ENCODE measurements at places on chromosomes 2 and 18.

- DNase-seq: no peak
These were observed 3.4 kb downstream of the NGEF start for GRCh38 chr2:233009661-233010060.

- no peak for DNase-seq
These were observed 17.4 kb upstream of the GAL3ST2 start for GRCh38 chr2:241759067-241759807.

DNA sequence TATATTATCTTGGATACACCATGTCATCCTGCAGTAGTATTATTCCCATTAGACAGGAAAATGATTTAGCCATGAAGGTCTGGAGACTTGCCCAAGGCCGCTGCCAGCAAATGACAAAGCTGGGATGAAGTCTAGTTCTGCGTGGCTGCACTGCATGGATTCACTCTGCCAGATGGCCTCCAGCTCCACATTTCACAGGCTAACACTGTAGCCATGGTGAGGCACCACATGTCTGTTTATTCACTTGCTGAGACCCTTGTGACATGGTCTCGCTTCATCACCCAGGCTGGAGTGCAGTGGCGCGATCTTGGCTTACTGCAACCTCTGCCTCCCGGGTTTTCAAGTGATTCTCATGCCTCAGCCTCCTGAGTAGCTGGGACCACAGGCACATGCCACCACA, 31.5 kb upstream of the SCG2 start:
- peak; percentile 67 for DNase-seq

DNA sequence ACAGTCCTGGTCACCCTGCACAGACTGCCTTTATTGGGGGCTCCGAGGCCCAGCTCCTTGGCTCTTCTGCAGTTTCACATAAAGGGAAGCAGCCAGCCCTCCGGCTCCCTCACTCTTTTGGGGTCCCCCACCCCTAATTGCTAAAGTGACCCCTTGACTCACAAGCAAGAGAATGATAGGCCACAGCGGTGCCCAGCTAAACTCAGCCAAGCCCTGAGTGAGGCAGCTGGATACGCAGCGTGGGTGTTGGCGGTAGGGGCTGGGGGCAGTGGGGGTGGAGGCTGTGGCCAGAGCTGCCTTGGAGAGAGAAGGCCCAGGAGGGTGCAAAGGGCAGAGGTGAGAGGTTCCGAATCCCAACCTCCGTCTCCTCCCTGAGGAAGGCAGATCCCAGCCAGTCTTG, 25.5 kb upstream of the ALPP start:
- no peak for DNase-seq

DNA sequence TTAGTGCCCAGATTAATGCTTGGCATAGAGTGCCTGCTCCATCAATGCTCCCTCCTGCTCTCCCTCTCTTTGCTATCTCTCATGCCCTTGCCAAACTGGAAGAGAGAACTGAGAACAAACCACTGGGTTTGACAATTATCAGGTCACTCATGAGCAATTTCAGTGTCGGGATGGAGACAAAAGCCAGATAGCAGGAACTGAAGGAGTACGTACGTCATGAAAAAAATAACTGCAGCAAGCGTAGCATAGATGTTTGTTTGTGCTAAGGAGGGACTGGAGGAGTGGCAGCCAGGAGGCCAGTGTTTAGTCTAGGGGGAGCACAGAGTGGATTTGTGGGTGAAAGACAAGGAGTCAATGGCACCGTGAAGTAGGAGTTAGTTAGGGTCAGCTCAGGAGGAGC, 113.3 kb downstream of the POLE4 start:
- no peak for DNase-seq

DNA sequence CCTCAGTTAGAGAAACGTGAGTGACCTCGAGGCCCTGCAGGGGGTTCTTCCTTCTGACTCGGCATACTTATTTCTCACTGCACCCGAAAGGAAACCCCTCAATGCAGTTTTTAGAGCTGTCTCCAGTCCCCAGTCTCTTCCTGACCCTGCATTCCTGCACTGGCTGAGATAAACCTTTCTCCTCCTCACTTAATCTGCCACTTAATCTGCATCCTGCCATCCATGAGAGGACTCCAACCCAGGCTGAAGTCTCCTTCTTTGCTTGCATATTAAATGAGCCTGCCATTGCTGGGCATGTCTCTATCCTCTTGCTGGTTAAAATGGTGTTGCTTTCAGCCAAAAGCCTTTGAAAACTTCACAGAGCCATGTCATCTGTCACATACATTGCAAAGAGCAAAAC, 125.6 kb upstream of the GATA6 start:
- no peak for DNase-seq

GRCh38 chr2:134932864-134933526, 14.4 kb downstream of the CCNT2 start:
- DNase-seq: no peak

DNA sequence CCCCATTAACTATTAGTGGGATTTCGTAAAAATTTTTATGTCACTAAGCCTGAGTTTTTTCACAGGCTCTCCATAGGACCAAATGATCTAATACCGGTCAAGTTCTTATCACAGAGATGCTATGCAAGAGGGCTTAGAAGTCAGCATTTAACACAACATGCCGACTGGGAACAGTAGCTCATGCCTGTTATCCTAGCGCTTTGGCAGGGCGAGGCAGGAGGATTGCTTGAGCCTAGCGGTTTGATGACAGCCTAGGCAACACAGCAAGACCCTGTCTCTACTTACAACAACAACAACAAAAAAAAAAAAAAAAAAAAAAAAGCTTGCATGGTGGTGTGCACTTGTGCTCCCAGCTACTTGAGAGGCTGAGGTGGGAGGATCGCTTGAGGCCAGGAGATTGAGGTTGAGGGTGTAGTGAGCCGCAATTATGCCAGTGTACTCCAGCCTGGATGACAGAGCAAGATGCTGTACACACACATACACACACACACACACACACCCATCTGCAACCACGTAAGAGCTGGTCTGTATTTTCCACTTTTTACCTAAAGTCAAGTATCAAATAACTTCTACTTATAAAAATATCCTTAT, 67.6 kb upstream of the FAM124B start:
- DNase-seq: no peak

DNA sequence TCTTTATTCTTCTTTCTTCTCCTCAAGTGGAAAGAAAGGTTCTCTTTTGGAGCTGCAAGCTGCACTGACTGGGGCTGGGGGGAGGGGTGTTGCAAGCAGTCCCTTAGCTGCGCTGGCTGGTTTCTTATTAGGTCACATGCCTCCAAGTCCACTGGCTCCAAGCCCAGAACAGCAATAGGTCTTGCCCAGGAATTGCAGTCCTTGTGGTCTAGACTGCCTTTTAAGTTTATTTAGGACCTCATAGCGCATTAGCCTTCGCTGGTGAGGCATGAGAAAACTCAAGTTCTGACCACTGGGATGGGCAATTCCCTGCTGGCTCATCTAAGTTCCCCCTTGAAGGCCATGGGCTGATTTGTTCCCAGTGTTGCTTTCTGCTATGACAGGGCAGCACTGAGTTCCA, 138.6 kb upstream of the SCN7A start:
- no peak for DNase-seq

GRCh38 chr2:47295981-47296635, 106.8 kb upstream of the MSH2 start:
- DNase-seq: no peak

DNA sequence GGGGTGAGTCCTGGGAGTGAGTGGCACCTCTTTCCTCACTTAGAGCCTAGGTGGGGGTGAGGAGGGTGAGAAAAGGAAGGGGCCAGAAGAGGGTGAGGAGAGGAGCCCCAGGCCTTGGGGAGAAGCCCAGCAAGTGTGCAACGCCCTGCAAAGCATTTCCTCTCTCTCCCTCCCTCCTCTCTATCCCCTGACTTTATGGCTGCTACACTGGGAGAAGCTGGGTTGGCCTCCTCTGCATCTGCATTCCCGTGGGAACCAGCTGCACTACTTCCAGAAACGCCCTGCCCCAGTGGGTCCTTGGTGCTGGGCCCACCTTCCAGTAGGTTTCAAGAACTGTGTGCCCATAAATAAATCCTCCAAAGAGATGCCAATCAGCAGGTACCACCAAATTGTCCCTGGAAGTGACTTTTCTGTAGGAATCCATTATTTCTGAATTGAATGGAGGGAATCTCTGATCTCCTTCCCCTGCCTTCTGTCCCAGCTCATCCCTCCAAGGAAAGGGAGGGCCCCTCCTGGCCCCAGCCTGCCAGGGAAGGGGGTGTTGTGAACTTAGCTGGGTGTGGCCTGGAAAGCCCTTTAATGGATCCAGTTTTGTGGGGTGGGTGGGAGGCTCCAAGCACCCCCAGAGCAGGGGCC, 95.7 kb upstream of the BOD1L2 start:
- DNase-seq: no peak

- DNase-seq: no peak
These were observed 19.2 kb downstream of the HNRNPLL start for GRCh38 chr2:38583524-38583923.

DNA sequence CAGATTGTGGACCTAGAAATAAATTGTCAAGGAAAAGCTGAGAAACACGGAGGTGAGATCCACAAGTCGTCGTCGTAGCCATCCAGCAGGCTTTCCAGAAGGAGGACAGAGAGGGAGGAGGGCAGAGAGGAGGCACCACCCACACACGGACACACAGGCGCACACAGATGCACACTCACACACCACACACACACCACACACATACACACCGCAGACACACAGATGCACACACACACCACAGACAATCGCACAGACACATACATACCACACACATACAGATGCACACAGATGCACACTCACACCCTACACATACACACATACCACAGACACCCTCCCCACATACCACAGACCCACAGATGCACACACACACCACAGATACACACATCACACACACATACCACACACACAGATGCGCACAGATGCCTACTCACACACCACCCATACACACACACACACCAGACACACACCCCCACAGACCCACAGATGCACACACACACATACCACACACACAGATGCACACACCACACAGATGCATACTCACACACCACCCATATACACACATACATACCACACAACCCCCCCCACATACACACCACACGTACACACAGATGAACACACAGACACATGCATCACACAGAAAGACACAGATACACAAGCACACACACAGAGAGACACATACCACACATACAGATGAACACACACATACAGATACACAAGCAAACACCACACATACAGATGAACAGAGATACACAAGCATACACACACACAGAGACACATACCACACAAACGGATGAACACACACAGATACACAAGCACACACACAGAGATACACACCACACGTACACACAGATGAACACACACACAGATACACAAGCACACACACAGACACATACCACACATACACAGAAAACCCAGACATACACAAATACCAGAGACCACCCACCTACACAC, 12.7 kb upstream of the BOK start:
- no peak for DNase-seq

DNA sequence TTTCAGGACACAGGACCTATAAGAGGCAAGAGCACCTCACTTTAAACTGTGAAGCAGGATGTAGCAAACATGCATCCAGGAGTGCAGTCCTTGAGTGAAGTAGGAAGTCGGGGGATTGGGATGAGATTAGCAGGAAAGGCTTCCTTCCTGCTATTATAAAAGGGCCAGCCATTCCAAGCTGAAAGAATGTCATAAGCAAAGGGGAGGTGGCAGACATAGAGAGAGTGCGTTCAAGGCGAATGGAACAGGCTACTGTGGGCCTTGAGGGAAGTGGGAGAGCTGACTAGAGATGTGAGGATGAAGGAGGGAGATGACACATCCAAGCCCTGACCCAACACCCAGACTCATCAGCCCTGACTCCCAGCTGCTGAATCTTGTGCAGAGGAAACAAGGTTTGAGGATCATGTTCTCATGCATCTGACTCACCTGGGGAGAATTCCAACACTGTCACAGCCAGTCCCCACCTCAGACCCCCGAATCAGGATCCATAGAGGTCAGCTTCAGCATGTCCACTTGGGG, 63.9 kb downstream of the GYPC start:
- no peak for DNase-seq

- no peak for DNase-seq
These were observed 704.0 kb downstream of the RNF144A start for GRCh38 chr2:7621018-7621814.

- no peak for DNase-seq
These were observed 129.7 kb upstream of the MYCN start for GRCh38 chr2:15810477-15811150.

- DNase-seq: no peak
These were observed 274.7 kb upstream of the SIX2 start for GRCh38 chr2:45283764-45284620.

- DNase-seq: no peak
These were observed 428.9 kb downstream of the MBD2 start for GRCh38 chr18:53795610-53796009.

GRCh38 chr18:9495916-9496705, 20.8 kb downstream of the RALBP1 start:
- DNase-seq: no peak

DNA sequence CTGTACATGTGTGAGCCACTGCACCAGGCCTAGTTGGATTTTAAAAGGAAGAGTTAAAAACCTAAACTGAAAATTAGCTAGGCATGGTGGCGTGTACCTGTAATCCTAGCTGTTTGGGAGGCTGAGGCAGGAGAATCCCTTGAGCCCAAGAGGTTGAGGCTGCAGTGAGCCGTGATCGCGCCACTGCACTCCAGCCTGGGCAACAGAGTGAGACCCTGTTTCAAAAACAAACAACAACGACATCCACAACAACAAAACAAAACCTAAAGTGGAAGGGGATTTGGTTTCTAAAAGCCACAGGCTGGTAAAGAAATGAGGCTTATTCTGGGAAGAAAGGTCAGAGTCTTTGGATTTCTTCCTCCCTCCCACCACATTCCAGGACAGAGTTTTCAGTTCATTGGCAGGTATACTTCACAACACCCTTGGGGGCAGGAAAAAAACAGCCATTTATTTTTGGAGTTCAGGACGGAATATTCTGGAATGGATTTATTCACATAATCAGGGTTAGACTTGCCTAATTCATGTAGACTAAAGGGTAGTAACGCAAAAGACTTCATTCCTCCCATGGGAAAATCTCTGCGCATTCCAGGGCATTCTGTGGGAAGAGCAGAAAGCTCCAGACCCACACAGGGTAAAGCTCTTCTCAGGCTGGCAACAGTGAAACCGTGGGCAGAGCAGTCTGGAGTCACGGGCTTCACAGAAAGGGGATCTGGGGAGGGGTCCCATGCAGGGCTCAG, 34.9 kb downstream of the TEX44 start:
- no peak for DNase-seq
